ENCODE measurements at places on chromosomes 1 and 21.

- DNase-seq, result no peak
These were observed 250.2 kb upstream of the FGGY start for GRCh38 chr1:59046730-59047157.

DNA sequence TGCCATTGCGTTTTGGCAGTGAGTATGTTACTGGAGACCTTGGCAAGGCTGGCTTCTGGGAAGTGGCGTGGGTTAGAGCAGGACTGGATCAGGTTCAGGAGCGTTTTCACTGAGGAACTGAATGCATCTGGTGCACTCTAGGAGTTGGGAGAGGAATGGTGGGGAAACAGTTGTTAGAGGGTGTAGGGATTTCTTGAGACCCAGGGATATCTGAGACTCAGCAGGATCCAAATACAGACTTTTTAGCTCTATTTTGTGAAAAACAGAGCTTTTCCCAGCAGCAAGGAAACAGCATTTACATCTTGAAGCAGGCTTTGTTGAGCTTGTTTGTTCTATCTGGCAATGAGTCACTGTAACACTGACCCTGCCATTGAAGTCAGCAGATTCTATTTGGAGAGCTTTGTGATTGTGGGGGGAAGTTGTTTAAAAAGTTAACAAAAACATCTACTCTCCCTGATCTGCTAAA lies 56.9 kb upstream of the NRIP1 start:
- no peak for DNase-seq

DNA sequence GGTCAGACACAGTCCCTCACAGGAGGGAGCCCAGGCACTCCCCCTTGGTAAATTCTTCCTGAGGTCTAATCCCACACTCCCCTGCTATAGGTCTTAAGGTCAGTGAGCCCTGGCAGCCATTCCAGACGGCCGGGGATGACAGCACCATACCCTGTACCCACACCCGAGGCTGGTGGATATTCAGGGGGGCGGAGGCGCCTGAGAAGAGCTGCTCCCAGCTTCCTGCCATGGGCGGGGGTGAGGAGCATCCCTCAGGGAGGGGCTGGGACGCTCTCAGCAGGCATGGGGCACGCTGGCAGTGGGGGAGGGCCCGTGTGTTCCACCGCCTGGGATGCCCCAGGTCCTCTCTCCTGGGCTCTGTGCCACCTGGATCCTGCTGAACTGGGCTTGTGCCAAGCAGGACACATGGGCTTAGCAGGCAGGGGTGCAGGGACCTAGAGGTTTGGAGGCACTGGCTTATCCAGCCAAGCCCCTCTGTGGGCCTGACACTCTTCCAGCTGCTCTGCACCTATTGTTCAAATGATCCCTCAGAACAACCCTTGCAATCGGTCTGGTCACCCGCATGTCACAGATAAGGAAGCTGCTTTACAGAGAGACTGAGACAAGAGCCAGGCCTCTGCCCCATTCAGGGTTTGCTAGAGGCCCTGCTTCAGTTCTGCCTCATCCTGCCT lies 5.7 kb upstream of the ADGRB2 start:
- DNase-seq, result no peak

GRCh38 chr1:91937613-91938012 lies 11.6 kb upstream of the BRDT start:
- no peak for DNase-seq

DNA sequence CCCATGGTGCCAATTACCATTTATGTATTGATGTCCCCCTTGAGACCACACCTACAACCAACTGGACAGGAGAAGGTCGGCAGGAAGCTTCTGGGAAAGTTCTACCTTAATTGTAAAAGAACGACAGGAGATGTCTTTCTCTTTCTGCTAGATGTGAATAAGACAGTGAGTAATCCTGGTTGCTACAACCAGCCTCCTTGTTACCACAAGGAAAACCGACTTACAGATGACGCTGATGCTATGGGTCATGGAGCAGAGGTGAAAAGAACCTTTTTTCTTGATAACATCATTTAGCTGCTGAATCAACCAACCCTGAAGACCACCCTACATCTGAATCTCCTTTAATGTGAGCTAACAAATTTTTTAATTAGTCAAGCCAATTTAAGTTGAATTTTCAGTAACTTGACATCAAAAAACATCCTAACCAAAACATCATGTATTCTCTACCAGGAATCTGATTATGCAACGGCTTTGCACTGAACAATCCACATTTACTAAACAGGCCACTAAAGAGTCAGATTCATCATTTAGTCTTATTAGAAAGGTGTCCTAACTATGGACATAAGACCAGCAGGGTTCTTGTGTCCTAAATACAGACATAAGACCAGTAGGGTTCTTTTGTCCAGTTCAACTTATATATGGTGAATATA lies 23.0 kb downstream of the RGS2 start:
- DNase-seq, result no peak
